ENCODE measurements at places on chromosomes 16 and 17.

DNA sequence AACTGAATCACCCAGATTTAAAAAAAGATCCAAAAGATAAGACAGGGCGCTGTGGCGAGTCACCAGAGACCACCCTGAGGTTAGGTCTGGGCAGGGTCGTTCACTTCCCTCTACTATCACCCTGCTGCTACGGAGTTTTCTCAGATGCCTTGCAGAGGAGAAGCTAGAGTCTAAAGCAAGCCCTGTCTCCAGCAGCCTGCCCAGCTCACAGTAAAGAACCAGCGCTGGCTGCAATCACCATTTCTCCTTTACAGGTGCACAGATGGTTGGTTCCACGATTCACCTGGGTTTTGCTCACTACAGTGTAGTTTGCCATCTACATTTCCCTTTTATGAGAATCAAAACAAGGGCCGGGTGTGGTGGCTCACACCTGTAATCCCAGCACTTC lies 71.3 kb downstream of the SRCIN1 start:
- no peak for DNase-seq

DNA sequence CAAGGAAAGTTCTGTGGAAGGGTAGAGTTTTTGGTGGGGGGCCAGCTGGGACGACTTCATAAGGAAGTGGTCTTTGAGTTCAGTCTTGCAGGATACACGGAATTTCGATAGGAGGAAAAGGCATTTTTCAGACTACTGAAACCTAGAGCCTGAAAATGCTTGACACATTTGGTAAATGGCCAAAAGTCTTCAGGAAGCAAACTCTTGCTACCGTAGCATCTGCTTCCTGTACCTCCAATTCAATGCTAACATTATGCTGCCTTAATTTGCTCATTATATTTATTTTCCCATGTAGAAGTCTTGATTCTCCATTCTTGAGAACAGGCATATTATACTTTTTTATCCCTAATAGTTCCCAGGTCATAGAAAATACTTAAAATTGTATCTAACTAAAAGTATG lies 129.3 kb upstream of the MED13 start:
- DNase-seq: no peak

- no peak for DNase-seq
Observed at GRCh38 chr17:61737820-61738219, 125.5 kb downstream of the BRIP1 start.

DNA sequence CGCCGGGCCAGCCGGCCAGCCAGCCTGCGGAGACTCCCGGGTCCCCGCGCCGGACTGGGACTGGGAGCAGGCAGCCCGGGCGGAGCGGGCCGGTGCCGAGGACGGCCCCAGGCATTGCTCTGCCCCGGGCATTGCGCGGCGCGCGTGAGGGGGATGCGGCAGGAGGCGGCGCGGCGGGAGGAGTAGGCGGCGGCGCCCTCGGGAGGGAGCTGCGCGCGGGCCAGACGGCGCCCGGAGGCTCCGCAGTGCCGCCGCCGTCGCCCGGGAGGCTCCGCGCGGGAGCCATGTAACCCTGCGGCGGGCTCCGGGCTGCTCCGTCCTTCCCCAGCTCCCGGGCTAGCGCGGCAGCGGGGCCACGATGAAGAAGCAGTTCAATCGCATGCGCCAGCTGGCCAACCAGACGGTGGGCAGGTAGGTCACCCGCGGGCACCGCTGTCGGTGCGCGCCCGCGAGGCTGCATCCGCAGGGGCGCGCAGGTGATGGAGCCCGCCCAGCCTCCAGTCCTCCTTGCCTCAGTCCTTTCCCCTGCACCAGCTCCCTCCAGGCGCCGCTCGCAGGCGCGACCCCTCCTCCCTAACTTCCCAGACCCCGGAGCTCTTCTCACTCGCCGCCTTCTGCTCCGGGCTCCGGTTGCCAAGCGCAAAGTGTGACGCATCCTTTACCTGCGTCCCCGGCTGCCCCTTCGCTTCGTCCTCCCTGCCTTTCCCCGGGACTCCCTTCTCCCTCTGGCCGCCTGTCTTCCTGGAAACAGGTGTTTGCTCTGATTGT lies at the start of gene ARHGAP44:
ARHGAP44 (plus strand) TSS at position 18 of the 768 bp plus-strand sequence; CDS start at position 359, 341 bp downstream.
- peak; percentile 80 for DNase-seq

DNA sequence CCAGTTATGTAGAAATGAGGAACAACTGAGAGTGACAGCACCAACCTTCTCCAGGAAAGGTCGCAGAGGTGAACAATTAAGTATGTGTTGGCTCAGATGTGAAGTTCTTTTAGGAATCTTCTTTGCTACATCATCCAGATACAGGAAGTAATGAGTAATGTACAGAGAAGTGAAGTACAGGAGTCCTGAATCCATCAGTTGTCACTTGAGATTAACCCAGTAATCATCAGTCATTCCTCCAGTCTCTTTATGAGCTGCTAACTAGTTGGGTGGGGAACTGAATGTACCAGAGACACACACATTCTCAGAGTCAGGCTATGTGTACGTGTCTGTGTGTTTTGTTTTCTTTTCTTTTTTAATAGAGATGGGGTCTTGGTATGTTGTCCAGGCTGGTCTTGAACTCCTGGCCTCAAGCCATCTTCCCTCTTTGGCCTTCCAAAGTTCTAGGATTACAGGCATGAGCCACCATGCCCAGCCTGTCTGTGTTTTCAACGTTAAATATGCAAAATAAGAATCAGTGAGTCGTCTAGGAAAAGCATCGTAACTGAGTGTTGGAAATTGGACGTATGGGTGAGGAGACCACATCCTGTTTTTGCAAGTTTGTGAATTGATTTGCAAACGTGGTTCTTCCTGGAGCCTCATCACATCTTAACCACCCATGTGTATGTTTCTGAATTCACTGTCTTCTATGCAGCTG lies 19.9 kb downstream of the ZNF200 start:
- no peak for DNase-seq

GRCh38 chr17:65690626-65691310 lies 129.3 kb upstream of the AXIN2 start:
- peak; percentile 30 for DNase-seq
